Epithelial cell of proximal tubule (primary cell): ENCODE measurements at places on chromosomes 1 and 21.

DNA sequence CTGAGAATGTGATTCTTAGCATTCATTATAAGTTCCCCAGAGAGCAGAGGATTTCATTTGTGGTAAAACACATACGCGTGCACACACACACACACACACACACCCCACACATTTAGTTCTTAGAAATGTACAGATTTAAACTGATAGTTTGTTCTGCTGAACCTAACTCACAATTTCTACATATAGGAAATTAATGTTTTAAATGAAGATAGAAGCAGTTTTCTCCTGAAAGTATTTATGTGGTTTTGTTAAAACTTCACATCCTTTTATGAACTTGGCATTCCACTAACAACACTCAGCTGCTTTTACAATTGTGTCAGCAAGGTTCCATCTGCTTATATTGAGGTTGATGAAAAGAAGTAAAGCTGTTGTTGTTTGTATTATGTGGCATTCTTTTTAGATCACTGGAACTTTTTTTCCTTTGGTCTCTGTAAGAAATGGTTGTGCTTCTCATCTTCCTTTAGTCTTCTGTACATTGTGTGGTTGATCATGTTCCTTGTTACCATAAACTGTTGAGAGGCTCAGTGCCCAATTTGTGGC, 41.6 kb downstream of the AK4 start:
- DNase-seq = no peak

DNA sequence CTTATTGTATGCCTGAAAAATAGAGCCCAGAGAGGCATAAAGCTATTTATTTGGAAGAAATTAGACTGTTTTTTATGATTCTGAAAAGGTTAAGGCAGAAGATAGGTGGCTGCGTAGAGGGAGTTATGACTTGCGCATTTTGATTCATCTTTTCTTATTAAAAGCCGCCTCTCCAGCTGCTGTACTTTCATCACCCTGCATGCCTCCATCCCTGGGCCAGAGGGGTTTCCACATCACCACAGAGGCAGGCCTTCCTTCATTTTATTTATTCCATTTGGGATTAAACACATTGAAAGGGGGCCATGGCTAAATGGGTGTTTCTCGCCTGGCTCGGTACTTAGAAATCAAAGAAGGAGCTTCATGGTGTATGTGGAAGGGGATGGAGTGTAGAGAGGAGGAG, 14.6 kb upstream of the RGS8 start:
- no peak for DNase-seq

DNA sequence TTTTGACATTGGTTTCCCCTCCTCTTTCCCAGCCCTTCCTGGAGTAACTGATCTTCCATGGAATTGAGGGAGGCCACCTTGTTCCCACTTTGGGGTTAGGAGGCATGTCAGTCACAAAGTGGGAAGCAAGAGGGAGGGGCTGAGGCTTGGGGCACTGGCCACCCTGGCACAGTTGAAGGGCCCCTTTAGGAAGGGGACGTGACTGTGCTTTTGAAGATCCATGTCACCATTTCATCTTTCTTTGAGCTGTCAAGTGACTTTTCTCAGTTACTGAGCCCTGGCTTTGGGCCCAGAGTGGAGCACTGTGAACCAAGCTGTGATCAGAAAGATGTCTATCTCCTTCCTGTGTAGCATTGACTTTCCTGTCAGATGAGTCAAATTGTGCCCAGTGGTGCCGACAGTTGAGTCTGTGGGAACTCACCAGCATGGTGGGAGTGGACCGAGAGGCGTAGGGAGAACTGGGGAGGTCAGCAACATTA, 38.5 kb upstream of the TDRD10 start:
- DNase-seq = no peak

- DNase-seq = no peak
Observed at GRCh38 chr1:58818075-58818474, 34.2 kb upstream of the JUN start.
